ENCODE measurements at places on chromosomes 5 and 9.

GRCh38 chr5:61603211-61603908, 271.3 kb downstream of the ZSWIM6 start:
- DNase-seq: no peak

DNA sequence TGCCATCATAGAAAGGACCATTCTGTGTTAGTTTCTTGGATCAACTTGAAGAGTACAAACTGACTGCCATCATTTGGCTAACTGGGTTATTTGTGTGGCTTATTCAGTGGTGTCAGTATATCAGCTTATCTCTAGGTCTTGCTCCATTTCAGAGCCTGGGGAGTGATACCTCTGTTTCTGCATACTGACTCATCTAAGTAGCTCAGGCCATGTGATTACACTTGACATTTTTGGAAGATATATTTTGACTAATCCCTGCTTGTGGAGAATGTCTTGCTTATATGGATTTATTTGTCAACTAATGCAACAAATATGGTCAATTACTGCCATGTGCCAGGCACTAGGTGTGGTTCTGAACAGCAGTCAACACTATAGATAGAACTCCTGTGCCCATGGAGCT, 311.7 kb downstream of the YTHDC2 start:
- no peak for DNase-seq

DNA sequence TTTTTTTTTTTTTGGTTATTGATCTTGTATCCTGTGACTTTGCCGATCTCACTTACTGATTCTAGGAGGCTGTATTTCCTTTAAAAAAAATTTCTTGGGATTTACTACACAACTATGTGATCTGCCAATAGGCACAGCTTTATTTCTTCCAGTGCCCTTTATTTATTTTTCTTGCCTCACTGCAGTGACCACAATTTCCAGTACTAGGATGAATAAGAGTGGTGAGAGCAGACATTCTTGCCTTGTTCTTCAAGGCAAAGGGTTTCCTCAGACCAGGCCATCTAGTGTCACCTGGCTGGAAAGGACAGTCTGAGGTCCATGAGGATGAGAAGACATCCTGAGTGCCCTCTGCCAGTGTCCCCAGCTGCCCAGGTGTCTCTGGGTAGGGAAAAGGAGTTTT, 265.4 kb downstream of the SPOCK1 start:
- DNase-seq: no peak

GRCh38 chr9:4879115-4879558, 86.4 kb downstream of the RCL1 start:
- DNase-seq: no peak

GRCh38 chr9:117772960-117773359, 68.8 kb downstream of the TLR4 start:
- no peak for DNase-seq

GRCh38 chr9:113484258-113484730, 20.8 kb downstream of the RGS3 start:
- DNase-seq: no peak

GRCh38 chr9:71897577-71897976, 13.4 kb downstream of the ABHD17B start:
- no peak for DNase-seq

DNA sequence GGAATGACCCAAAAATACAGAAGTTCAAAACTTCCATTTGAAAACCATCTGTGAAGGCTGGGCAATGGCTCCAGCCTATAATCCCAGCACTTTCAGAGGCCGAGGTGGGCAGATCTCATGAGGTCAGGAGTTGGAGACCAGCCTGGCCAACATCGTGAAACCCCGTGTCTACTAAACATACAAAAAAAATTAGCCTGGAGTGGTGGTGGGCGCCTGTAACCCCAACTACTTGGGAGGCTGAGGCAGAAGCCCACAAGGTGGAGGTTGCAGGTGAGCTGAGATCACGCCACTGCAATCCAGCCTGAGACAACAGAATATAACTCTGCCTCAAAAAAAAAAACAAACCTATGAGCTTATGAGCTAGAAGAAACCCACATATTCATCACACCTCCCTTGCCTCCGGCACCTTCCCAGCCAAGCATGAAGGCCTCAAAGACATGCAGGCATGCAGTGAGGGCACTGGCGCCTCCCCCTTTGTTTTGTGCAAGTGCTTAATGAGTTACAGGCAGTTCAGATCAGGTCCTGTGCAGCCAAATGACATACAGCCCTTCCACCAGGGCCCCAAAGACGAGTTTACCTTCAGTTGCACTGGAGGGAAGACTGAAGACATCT, 9.9 kb downstream of the HNRNPH1 start:
- no peak for DNase-seq

DNA sequence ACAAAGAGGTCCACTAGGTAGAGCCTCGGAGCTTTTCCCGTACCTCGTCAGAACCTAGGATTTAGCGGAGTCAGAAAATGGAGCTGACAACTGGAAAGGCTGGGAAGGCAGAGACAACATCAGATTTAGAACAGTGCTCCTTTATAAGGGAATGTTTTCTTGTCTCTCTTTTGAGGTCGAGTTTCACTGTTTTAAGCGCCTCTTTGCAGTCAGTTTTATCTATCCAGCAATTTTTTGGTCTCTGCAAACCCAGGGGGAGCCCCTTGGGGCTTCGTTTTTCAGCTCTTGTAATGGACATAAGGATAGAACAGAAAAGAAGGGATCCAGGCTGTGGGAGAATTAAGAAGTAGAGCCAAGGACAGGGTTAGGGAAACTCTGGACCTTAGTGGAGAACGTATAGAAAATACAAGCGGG, 80.5 kb downstream of the FNBP1 start:
- no peak for DNase-seq

DNA sequence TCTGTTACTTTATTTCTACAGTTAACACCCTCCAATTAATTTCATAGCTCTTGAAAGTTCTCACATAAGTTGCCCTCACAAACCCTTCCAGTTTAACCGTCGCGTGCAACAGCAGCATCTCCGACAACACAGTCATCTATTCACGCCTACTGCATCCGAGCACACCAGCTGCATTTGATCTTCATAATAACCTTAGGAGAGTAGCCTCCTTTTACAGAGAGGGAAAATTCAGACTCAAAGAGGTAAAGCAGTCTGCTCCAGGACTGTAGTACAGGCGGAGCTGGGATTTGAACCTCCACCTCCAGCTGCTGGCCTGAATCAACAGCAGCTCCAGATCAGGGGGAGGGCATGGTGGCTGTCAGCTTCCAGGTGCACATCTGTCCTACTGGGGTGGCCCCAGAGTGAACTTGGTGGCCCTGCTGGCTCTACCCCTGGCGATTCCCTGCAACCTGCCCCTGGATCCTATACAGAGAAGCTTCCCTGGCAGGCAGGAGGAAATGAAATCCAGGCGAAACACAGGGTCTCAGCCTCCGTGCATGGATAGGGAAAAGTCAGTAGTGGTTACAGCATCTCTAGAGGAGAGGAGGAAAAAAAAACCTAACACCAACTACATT, 71.6 kb upstream of the UNC5A start:
- DNase-seq: peak; percentile 42

DNA sequence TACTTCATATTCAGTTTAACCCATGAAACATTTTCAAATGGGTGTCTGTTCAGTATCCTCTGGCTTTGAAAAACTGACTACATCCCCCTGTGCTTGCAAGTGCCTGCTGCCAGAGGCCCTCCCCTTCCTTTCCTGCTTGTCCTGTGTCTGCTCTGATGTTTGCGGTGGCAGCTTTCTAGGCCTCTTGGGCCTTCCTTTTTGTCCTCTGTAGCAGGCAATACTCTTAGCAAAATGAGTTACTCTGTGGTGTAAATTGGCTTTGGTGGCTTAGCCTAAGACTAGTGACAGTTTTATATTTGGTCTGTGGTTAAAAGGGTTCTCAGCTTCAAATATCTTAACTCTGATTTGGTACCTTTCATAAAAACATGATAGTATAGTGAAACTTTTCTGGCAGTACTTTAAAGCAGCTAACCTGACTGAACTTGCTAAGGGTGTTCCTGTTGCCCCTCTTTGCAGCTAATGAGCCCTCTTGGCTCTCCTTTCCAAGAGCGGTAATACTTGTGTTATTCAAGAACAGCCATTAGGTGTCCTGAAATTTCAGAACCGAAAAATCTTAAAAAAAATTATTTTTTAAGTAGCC, 76.6 kb downstream of the GOLM1 start:
- DNase-seq: no peak

DNA sequence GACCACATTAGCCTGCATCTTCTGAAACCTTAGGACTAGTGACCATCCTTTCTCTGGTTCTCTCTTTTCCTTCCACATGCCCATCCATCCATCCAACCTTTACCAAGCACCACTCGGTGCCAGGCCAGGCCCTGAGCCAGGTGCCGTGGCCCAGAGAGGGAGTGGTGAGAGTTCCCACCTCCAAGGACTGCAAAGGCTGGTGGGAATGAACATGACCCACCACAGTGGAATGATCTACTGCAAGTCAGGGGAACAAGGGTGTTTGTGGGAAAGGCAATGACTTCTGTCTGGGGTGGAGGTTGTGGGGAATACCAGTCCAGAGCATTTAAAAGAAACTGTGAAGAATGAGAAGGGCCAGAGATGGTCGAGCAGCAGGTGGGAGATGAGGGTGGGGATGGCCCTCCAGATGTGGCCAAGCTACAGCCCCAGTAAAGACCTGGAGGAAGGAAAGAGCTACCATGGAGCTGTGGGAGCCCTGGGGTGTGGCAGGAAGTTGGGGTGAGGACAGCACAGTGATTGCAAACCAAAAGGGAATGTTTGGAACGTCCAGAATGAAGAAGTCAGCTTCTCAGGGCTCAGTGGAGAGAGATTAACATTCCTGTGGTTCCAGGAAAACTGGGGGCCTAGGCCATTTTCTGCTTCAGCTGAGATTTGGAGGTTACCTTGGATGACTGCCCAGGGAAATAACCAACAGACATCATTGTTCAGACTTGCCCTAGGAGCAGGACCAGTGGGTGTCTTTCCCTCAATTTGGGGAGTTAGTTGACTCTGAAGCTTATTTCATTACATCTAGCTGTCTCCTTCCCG, 30.7 kb upstream of the CORO2A start:
- DNase-seq: no peak

GRCh38 chr9:111812337-111812736, 17.6 kb upstream of the SHOC1 start:
- DNase-seq: no peak

DNA sequence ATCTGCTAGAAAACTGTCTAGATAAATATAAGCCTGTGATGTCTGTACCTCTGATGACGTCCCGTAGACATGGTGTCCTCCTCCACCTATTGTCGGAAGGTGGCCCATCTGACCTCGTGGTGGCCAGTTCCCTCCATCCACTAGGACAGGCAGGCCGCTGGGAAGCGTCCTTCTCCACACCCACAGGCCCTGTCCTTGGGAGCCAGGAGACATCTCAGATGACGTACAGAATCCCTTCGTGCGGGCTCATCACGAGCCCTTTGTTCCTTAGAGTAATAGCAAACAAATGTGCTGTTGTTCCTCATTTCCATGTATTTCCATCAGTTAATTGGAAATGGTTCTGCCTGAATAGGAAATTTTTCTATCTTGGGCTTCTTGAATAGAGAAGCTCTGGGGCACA, 38.3 kb upstream of the TENT4A start:
- DNase-seq: no peak

- no peak for DNase-seq
Measured at GRCh38 chr5:6081727-6082210, 296.6 kb downstream of the MED10 start.

DNA sequence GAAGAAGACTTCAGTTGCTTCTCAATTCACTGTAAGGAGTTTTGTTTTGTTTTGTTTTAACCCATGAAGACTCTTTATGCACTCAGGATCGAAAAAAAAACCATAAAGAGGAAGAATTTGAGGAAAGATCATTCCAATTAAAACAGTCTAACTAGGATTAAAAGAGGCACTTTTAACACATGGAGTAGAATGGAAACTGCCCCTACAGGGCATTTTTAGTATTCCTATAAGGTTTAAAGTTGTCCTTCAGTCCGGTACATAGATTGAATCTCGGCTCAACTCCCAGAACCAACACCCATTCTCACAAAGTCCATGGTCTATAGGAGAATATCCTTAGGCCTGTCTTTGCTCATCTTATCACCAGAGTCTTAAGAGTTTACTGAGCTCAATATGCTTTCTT, 469.6 kb downstream of the DTWD2 start:
- DNase-seq: no peak

DNA sequence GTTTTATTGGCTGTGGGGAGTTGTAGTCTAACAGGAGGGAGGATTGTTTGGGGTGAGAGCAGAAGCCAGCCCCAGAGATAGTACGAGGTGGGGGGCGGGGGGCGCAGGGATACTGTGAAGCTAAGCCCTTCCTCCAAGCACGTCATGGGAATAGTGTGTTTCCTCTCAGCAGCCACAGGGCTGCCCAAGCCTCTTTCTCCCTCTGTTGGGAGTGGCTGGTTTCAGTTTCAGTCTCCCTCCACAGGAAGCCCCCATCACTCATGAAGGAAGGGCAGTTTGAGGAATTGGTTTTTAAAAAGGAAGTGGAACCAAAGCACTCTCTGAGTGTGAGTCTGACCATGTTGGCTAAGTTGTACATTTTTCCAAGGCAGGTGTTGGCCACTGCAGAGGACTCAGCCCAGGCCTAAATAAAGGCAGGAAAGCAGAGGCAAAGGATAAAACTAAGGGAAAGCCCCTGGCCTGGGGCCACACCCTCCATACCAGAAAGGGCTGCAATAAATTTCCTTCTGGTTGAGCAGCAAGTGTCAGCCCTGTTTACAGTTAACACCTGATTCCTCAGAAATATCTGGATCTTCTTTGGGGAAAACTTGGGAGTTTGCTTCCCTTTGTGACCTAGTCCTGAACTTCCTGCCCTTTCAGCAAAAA, 3.2 kb downstream of the RAB24 start:
- DNase-seq: no peak

DNA sequence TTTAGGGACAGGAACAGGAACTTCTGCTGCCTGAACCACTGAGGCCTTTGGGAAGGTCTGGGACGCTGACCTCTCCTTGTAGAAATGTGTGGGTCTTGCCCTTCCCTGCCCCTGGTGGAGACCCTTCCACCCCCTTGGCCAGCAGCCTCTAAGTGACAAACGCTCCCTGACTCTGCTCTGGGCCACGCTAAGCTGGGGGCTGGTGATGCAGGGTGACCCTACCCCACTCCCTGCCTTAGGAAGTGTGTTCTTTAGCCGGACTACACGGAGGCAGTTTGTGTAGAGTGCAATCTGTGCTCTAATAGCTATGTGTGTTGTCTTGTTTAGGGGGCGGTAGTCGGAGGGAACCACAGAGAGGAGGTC, 123.0 kb downstream of the COL23A1 start:
- peak; percentile 43 for DNase-seq

GRCh38 chr5:115097236-115097635, 72.5 kb downstream of the TRIM36 start:
- DNase-seq: no peak

DNA sequence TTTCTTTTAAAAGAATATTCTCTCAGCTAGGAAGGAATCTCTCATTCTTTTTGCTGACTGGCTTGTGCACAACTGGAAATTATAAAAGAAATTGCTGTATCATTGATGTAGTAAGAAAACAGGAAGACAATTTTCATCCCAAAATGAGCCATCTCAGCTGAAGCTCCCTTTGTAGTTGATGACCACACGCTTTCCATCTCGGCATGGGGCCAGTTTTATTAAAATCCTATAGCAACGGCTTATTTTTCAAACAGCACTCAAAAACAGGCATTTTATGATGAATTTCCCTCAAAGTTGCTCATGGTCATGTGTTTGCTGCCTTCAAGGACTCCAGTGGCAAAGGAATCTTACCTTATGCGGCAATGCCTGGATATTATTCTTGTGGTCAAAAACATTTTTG, 62.4 kb upstream of the GLIS3 start:
- no peak for DNase-seq

Measured in ecto neural progenitor cell (in vitro differentiated cells).